ENCODE measurements at places on chromosomes 6 and 20.

GRCh38 chr6:36971921-36972673, 13.9 kb downstream of the MTCH1 start:
- DNase-seq: no peak

DNA sequence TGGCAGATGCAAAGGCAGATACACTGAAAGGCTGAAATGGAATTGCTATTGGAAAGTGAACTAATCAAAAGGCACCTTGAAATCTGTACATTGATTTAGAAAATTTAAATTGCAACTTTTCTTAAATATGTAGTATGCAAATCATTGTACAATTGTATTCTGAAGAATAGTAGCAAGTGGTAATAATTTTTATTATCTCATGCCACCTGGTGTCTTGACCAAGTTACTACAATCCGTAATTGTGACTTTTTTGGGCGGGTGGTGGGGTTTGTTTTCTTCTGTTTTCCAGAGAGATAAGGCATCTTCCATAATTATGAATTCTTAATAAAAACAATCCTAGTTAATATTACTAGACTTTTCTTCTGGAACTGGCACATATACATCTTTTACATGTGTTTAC, 12.5 kb upstream of the BCKDHB start:
- DNase-seq: peak; percentile 13

DNA sequence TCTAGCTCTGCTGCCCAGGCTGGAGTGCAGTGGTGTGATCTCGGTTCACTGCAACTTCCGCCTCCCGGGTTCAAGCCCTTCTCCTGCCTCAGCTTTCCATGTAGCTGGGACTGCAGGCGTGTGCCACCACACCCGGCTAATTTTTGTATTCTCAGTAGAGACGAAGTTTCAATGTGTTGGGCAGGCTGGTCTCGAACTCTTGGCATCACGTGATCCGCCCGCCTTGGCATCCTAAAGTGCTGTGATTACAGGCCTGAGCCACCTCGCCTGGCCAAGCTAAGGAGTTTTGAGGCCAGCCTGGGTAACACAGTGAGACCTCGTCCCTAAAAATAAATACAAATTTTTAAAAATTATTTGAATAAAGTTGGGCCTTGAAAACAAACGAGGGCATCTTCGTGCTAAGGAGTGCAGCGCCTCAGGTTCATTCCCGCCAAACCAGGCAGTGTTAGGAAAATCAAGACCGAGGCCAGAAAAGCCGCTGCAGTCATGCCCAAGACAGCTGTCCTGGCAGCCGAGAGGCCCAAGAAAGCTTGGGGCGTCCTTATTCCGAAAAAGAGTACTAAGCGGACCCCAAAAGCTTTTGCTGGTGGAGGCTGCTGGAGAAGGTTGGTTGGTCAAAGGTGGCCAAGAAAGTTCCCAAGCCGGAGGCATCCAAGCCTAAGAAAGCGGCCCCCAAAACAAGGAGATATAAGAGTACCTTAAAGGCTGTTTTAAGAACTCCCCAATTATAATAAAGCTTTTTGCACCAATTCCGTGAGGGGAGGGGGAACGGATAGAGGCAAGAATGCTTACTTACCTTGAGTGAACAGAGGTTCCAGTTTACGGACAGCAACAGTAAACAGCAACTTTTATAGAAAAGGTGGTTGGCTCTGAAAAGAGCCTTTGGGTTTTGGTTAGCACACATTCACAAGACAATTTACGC, 109.0 kb downstream of the HFE start:
- DNase-seq: peak; percentile 66

DNA sequence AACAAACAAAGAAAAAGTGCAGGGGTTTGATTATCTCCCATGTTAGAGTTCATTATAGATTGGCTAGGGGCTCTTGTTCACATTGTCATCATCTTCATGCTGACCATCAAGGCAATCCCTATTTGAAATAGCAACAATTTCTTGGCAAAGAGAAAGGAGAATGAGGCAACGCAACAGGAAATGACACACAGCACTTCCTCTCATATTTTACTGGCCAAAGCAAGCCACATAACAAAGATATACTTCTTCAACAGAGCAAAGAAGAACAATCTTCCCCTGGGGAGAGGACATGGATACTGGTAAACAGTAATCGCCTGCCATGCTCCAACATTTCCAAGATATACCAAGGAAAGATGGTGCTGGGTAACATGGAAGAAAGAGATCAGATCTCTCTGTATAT, 29.8 kb downstream of the EPM2A start:
- no peak for DNase-seq

- DNase-seq: no peak
These were observed 17.8 kb downstream of the ACTR5 start for GRCh38 chr20:38766071-38766470.

- no peak for DNase-seq
These were observed 57.8 kb downstream of the IL22RA2 start for GRCh38 chr6:137115658-137116057.

GRCh38 chr20:8808202-8808535, 260.7 kb upstream of the PLCB4 start:
- no peak for DNase-seq

- DNase-seq: no peak
These were observed 12.2 kb upstream of the AKIRIN2 start for GRCh38 chr6:87714093-87714842.

- DNase-seq: no peak
These were observed 44.8 kb downstream of the PMEPA1 start for GRCh38 chr20:57664924-57665588.

DNA sequence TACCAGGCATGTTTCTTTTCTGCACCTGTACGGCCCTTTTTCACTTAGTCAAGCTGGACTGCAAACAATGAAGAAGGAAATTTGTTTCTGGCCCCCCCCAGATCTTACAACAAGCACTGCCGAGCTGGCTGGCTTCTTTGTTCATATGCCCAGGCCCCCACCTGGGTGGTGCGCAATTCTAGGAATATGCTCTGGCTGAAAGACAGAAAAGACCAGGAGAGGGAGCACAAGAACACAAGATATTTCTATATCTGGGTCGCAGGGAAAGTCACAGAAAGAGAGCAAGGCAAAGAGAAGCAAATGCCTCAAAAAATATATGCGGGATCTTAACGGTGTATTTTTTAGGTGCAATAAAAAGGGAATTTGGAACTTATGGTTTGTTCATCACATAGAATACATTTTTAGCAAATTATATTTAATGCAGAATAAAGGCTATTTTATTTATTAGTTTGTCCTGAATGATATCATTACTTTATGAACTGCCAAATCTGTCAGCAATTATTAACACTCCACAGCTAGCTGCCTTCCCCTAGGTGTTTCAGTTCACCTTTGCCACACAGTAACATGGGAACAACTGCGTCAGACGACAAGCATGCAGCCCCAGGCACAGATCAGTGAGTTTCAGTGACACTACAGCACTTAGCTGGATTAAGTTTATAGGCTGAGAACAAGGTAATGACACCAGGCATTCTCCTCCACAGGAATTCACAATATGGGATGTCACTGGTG, 76.5 kb downstream of the GJA10 start:
- no peak for DNase-seq

- no peak for DNase-seq
These were observed 40.4 kb upstream of the DOK5 start for GRCh38 chr20:54435015-54435414.

DNA sequence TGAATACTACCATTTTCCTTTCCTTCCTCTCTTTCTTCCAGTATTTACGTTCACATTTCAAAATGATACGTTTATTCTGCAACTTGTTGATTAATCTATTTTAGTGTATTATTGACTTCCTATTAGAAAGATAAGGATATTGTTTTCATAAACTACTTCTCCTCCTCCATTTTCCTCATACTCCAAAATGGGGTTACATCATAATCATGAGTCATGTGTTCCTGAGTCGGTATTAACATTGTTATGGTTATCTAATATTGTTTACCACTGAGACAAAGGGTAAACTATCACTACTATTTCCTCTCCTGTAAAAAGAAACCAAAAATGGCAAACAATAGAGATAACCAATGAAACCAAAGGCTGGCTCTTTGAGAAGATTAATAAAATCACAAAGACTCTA, 126.5 kb upstream of the CDYL start:
- DNase-seq: no peak

DNA sequence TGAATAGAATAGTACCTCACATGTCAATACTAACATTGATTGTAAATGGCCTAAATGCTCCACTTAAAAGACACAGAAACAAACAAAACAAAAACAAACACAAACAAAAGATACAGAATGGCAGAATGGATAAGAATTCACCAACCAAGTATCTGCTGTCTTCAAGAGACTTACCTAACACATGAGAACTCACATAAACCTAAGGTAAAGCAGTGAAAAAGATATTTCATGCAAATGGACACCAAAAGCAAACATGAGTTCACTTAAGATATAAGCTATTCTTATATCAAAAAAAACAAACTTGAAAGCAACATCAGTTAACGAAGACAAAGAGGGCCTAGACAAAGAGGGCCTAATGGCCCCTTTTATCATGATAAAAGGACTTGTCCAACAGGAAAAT, 47.3 kb upstream of the ZNF133 start:
- no peak for DNase-seq

DNA sequence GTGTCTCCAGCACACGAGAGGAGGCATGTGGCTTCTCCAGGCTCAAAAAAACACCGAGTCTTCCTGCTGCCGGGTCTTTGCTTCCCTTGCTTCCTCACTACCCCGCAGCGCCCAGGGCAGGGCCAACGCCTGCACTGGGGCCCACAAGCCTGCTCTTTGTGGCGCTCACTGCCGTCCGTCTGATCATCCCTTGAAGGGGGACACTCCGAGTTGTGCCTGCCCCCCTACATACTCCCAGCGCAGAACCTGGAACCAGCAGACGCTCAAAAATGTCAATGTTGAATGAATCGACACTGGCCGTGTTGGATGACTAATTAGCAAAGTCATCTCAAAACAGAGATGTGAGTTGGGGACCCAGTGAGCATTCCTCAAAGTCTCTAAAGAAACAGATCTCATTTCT, 8.1 kb upstream of the ARFGAP1 start:
- DNase-seq: no peak

All from activated naive CD4-positive, alpha-beta T cell treated with anti-CD3 and anti-CD28 coated beads, Interleukin-2, amount 50 U/mL, for 72 hours (primary cell).